ENCODE measurements at places on chromosomes 1 and 21.

GRCh38 chr1:104953555-104953954 is 1203.9 kb downstream of the AMY1C start:
- no peaks in the 10 kb centered on the region for H3K27me3 ChIP-seq
- no peaks in the 10 kb centered on the region for H3K36me3 ChIP-seq

DNA sequence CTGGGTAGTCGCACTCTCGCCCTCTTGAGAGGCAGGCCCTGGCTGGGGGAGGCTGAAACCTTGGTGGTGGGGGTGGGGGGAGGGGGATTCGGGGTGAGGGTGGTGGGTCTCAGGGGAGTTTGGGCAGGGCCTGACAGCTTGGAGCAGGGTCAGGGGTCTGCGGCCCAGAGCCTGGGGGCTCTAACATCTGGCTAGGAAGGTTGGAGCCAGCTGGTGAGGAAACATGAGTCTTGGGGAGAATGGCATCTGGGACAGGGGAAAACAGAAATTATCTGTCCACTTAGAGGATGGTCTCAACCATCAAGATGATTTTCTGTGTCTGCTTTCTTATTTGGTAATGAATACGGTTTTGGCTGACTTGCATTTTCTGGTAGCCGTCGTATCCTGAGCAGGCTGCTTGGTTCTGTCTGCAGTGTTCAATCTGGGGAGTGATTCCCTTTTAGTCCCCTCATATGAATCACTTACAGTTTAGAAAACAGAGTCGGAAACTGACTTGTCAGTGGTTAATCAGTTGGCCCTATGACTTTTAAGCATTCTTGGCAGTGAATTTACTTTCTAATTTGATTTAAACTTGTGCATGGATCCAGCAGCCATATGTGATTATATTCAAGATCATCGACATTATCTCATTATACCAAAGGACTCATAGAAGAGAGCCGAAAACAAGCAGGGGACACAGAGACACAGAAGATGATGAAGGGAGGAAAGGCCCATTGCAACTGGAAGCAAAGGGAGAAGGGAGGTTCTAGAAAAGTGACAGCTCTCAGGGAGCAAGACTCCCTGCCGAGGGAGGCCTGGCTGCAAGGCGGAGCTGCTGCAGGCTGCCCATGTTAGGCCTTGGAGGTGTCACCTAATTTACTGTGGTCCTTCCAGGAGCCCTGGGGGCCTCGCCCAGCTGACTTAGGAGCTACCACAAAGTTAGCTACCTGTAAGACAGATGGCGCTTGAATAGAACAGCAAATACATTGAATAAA is 237.6 kb downstream of the SDCCAG8 start:
- no peaks in the 10 kb centered on the region for H3K36me3 ChIP-seq
- H3K27me3 ChIP-seq = no peaks in the 10 kb centered on the region

DNA sequence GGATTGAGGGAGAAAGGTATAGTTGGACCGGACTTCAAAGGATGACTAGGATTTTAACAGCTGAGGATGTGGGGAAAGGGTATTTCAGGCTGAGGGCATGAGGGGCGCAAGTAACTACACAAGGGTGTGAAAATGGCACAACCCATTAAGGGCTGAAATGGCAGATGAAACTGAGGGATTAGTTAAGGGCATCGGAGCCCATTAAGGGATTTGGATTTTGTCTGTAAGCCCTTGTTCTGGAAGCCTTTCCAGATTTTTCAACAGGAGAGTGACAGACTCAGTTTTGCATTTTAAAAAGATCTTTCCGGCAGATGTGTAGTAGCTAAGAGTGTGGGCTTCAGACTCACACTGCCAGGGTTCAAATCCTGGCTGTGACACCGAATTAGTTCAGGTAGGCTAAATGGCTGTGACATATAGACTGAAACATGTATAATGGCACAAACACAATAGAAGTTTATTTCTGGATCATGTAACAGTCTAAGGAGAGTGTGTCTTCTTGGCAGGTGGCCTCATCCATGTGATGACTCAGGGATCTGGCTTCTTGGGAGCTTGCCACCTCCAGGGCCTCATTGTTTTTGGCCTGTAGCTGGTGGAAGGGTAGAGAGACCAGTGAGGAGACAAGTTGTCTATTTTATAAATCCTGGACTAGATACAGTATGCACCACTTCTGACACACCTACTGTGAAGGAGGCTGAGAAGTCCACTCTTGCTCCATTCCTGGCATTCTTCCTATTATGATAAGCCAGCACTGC is 49.6 kb downstream of the UBE2T start:
- H3K4me1 ChIP-seq = no peaks in the 10 kb centered on the region
- no peaks in the 10 kb centered on the region for H3K27me3 ChIP-seq
- no peak for DNase-seq
- no peak overlapping the region for H3K4me3 ChIP-seq
- no peak overlapping the region for H3K27ac ChIP-seq

GRCh38 chr1:116504308-116505156 is 66.3 kb downstream of the CD58 start:
- H3K27me3 ChIP-seq = no peaks in the 10 kb centered on the region
- H3K27ac ChIP-seq = no peak overlapping the region
- H3K4me1 ChIP-seq = no peaks in the 10 kb centered on the region
- no peak overlapping the region for H3K4me3 ChIP-seq
- peak; percentile 23 for DNase-seq
- H3K36me3 ChIP-seq = no peaks in the 10 kb centered on the region

- no peaks in the 10 kb centered on the region for H3K27me3 ChIP-seq
- no peak overlapping the region for H3K27ac ChIP-seq
- H3K4me3 ChIP-seq = no peak overlapping the region
- no peak for DNase-seq
These were observed 43.4 kb downstream of the ROR1 start for GRCh38 chr1:63817152-63817667.

- no peak overlapping the region for H3K27ac ChIP-seq
- H3K4me3 ChIP-seq = no peak overlapping the region
- no peaks in the 10 kb centered on the region for H3K36me3 ChIP-seq
- no peaks in the 10 kb centered on the region for H3K4me1 ChIP-seq
- DNase-seq = no peak
These were observed 7.4 kb upstream of the ARF1 start for GRCh38 chr1:228074954-228075730.

DNA sequence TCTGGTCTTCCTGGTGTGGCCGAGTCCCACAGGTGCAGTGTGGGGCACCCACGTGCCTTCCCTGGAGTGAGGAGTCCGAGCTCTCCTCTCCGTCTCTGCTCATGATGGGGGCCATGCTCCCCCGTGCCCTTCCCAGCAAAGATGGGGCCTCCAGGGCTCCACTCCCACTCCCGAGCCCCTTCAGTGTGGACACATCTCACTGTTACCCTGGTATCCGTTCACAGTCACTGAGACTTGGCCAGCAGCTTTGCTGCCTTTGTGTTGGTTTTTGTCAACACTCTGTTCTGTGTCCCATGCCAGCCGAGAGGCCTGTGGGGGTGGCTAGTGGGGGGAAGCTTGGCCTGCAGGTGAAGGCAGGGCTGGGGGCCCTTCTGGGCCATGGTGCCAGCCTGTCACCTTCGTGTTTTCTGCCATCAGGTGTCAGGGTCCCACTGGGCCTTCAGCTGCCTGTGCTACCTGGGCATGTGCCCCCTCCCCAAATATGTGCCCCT is 46.9 kb upstream of the POFUT2 start:
- no peaks in the 10 kb centered on the region for H3K27me3 ChIP-seq
- no peak for DNase-seq
- H3K4me1 ChIP-seq = no peaks in the 10 kb centered on the region
- no peaks in the 10 kb centered on the region for H3K36me3 ChIP-seq
- no peak overlapping the region for H3K27ac ChIP-seq
- no peak overlapping the region for H3K4me3 ChIP-seq

- no peaks in the 10 kb centered on the region for H3K27me3 ChIP-seq
- no peaks in the 10 kb centered on the region for H3K36me3 ChIP-seq
- no peaks in the 10 kb centered on the region for H3K4me1 ChIP-seq
- no peak overlapping the region for H3K27ac ChIP-seq
These were observed 20.5 kb upstream of the NRDC start for GRCh38 chr1:51899022-51899421.

DNA sequence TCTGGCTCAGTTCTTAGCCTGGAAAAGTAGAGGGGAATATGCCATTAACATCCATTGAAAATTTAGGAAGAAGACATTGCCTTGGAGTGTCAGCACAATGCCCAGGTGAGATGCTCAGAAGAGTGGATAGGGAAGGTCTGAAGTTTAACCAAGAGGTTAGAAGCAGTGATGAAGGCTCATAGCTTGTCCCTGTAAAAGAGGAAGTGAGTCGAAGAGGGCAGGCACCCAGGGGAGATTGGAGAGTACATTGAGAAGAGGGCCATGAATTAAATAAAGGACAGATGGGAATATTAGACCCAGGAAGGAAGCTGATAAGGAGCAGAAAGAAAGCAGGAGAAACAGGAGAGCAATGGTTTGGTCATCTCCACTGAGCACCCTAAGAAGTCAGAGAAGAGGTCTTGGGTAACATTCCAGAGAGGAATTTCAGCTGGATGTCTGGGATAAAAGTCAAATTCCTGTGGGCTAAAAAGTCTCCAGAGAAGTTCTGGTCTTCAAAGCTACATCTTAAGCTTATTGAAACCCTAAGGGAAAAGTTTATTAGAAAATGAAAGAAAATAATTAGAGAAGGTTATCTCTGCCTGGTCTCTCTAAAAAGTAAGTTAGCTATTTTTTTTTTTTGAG is 17.3 kb downstream of the C8B start:
- no peak overlapping the region for H3K27ac ChIP-seq
- no peaks in the 10 kb centered on the region for H3K4me1 ChIP-seq
- no peaks in the 10 kb centered on the region for H3K27me3 ChIP-seq
- no peak overlapping the region for H3K4me3 ChIP-seq
- DNase-seq = no peak

GRCh38 chr1:201363467-201363866 is 14.0 kb downstream of the TNNT2 start:
- no peaks in the 10 kb centered on the region for H3K36me3 ChIP-seq
- H3K4me1 ChIP-seq = no peaks in the 10 kb centered on the region
- no peaks in the 10 kb centered on the region for H3K27me3 ChIP-seq
- no peak for DNase-seq
- no peak overlapping the region for H3K4me3 ChIP-seq

Measured in prostate gland (tissue), 2 donors.